ENCODE measurements at places on chromosomes 2 and 18. TPM values are rescaled to one million over a fixed set of nuclear protein-coding genes. Genes with fewer than 3 reads are reported as not detected.

Gene GALNT13
- polyA plus RNA-seq = not detected

Gene GPR39
- polyA plus RNA-seq = not detected

Gene ERFE
- polyA plus RNA-seq = not detected

Gene ARHGAP15
- polyA plus RNA-seq = 311 TPM

Gene RTP5
- not detected for polyA plus RNA-seq

Gene CXCR1
- polyA plus RNA-seq = 0.20 TPM

Gene CD8B2
- not detected for polyA plus RNA-seq

Gene DES
- not detected for polyA plus RNA-seq

Gene GPR45
- polyA plus RNA-seq = 0.26 TPM

Gene CIB4
- polyA plus RNA-seq = not detected

GRCh38 chr18:74132201-74132600 is 15.4 kb downstream of the FBXO15 start:
- no peaks in the 10 kb centered on the region for H3K4me1 ChIP-seq
- H3K27ac ChIP-seq = no peak overlapping the region
- DNase-seq = no peak

DNA sequence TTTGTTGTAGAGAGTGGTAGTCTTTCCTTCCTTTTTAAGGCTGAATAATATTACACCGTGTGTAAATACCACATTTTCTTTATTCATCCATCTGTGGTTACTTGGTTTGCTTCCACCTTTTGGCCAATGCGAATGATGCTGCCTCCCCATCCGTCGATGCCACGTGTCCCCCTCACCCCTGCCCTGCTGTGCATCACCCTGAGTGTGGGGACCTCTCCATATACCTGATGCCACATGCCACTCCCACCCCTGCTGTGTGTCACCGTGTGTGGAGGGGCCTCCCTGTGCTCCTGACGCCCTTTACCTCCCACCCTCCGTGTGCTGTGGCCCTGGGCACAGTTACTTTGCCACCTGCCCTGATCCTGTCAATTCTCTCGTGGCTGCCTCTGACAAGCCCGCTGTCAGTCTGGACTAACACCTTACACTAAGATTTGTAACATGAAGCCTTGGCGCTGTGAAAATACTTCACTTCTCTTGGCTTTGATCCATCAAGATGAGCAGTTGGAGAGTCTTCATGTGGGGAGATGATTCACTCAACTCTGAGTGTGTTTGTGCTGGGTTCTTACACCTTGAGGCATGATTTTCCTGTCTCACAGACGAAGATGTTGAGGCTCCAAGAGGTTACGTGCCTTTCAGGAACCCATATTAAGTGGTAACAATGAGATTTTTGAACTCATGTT is 234.0 kb downstream of the ZNF407 start:
- no peak overlapping the region for H3K4me3 ChIP-seq
- no peaks in the 10 kb centered on the region for H3K4me1 ChIP-seq
- no peak for DNase-seq
- no peak overlapping the region for H3K27ac ChIP-seq

- no peaks in the 10 kb centered on the region for H3K27me3 ChIP-seq
- H3K4me3 ChIP-seq = no peak overlapping the region
- no peak overlapping the region for H3K27ac ChIP-seq
These were observed 214.8 kb downstream of the ATAD2B start for GRCh38 chr2:23711979-23712755.

- H3K4me1 ChIP-seq = peaks cover 37% of the 10 kb centered on the region
- H3K36me3 ChIP-seq = no peaks in the 10 kb centered on the region
- peak; percentile 40 for DNase-seq
- H3K4me3 ChIP-seq = no peak overlapping the region
- H3K27ac ChIP-seq = peak overlapping the region; percentile 27
These were observed 2.6 kb downstream of the TRAK2 start for GRCh38 chr2:201448701-201449100.

DNA sequence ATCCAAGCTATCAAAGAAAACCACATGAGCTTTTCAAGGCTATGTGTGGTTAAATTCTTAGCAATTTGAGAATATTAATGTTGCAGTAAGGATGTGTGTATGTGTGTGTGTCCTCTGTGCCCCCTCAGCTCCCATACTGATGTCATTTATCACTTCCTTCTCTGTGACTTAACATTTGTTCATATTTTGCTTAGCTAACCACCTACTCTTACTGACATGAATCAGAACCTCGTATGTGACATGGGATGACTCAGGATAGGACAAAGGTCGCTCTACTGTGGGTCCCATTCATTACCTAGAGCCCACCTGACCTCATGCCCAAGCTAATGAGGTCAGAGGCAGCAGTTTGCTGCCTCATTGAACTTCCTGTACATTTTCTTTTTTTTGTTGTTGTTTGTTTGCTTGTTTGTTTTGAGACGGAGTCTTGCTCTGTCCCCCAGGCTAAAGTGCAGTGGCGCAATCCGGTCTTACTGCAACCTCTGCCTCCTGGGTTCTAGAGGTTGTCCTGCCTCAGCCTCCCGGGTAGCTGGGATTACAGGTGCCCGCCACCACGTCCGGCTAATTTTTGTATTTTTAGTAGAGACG is 36.3 kb downstream of the MOGAT1 start:
- H3K4me3 ChIP-seq = no peak overlapping the region
- no peaks in the 10 kb centered on the region for H3K4me1 ChIP-seq
- no peak for DNase-seq
- H3K27me3 ChIP-seq = no peaks in the 10 kb centered on the region

- no peak overlapping the region for H3K27ac ChIP-seq
- no peaks in the 10 kb centered on the region for H3K36me3 ChIP-seq
- no peak for DNase-seq
- H3K27me3 ChIP-seq = no peaks in the 10 kb centered on the region
- no peaks in the 10 kb centered on the region for H3K4me1 ChIP-seq
- no peak overlapping the region for H3K4me3 ChIP-seq
These were observed 432.7 kb upstream of the RAB12 start for GRCh38 chr18:8176554-8176953.

DNA sequence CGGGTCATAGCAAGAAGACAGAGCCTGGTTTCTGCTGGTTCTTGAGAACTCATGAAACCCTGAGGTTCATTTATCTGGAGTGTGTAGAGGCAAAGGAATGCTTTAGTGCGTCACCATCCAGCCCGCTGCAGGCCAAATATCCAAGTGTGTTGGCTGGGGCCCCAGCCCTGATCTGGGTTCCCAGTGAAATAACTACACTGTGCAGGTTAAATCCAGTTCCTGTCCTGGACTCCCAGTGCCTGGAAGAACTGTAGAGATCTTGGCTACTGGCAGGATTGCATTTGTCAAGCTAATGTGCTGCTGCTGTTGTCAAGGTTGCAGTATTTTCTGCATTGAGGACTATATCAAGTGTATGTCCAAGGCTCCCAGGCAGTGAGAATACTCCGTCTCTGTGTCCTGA is 89.9 kb downstream of the MAPK4 start:
- H3K4me1 ChIP-seq = no peaks in the 10 kb centered on the region
- H3K36me3 ChIP-seq = no peaks in the 10 kb centered on the region
- H3K27ac ChIP-seq = no peak overlapping the region
- DNase-seq = no peak
- H3K4me3 ChIP-seq = no peak overlapping the region
- H3K27me3 ChIP-seq = no peaks in the 10 kb centered on the region

DNA sequence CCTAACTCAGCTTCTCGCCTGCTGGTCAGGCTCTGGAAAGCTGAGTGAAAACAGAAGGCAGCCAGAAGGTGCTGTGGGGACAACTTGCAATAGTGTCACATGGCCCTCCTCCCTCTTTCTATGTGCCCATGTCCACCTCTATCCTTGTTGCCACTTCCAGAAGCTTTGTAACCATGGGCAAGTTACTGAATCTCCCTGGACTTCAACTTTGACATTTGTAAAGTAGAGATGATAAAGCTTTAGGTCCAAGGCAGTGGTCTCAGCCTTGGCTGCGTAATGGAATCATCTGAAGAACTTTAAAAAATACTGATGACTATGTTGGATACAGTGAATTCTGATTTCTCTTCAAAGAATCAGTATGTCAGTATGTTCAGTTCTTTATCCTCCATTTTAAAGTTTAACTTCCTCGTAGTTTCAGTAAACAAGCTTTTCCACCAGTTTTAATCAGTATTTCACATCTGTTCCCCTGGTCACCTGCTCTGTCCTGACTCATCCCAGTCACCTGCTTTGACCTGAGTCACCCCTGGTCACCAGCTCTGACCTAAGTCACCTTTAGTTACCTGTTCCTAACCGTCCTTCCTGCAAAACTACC is 245.2 kb upstream of the STON1 start:
- no peaks in the 10 kb centered on the region for H3K27me3 ChIP-seq
- no peaks in the 10 kb centered on the region for H3K36me3 ChIP-seq
- H3K4me3 ChIP-seq = no peak overlapping the region
- no peaks in the 10 kb centered on the region for H3K4me1 ChIP-seq

GRCh38 chr2:36597532-36598377 is at the start of gene FEZ2:
FEZ2 (minus strand) TSS chr2:36598168; CDS start chr2:36598142, 26 bp downstream.
- H3K27ac ChIP-seq = peak within 1 kb of the TSS; percentile 60
- peak within 1 kb of the TSS; percentile 63 for H3K4me3 ChIP-seq
- H3K4me1 ChIP-seq = peaks cover 9% of the 10 kb centered on the region
- DNase-seq = peak; percentile 44
- H3K36me3 ChIP-seq = no peaks in the 10 kb centered on the region

GRCh38 chr2:158405341-158405740 is 51.2 kb downstream of the CCDC148 start:
- H3K27me3 ChIP-seq = no peaks in the 10 kb centered on the region
- no peak for DNase-seq
- no peaks in the 10 kb centered on the region for H3K36me3 ChIP-seq
- H3K4me3 ChIP-seq = no peak overlapping the region
- no peak overlapping the region for H3K27ac ChIP-seq
- H3K4me1 ChIP-seq = no peaks in the 10 kb centered on the region

DNA sequence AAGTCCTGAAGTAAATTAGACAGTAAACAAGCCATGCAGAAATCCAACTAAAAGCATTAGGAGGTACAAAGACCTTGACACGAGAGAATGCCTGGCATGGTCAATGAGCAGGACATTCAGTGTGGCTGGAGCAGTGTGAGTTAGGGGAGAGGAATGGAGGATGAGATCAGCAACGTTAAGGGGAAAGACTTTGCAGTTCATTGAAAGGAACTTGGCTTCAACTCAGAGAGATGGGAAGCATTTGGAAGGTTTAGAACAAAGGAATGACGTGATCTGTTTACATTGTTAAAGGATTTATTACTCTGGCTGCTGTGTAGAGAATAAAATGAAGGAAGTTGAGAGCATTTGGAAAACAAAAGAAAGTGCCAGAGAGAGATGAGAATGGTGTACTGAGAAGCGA is 621.3 kb downstream of the XIRP2 start:
- no peaks in the 10 kb centered on the region for H3K27me3 ChIP-seq
- no peaks in the 10 kb centered on the region for H3K4me1 ChIP-seq
- H3K4me3 ChIP-seq = no peak overlapping the region
- H3K27ac ChIP-seq = no peak overlapping the region

GRCh38 chr18:48955830-48956261 is 5.1 kb upstream of the SMAD7 start:
- H3K27ac ChIP-seq = no peak overlapping the region
- peaks cover 10% of the 10 kb centered on the region for H3K4me1 ChIP-seq

- H3K4me3 ChIP-seq = no peak overlapping the region
- H3K27me3 ChIP-seq = no peaks in the 10 kb centered on the region
- no peak for DNase-seq
- H3K36me3 ChIP-seq = no peaks in the 10 kb centered on the region
- H3K4me1 ChIP-seq = no peaks in the 10 kb centered on the region
- no peak overlapping the region for H3K27ac ChIP-seq
These were observed 36.6 kb upstream of the ID2 start for GRCh38 chr2:8645176-8645831.

DNA sequence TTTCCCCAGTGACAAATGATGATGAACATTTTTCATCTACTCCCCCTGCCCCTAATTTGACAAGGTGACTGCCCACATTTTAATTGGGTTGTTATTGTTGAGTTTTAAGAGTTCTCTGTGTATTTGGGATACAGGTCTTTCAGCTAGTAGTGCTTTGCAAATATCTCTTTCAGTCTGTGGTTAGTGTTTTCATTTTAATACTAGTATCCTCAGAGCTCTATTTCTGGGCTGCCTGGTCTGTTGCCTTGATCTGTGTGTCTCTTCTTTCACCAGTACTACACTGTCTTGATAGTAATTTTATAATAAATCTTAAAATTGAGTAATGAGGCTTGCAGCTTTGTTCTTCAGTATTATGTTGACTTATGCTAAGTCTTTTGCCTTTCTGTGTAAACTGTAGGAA is 19.7 kb downstream of the EIF5B start:
- no peak for DNase-seq
- H3K27ac ChIP-seq = no peak overlapping the region
- H3K4me3 ChIP-seq = no peak overlapping the region
- peaks cover 4% of the 10 kb centered on the region for H3K36me3 ChIP-seq
- no peaks in the 10 kb centered on the region for H3K27me3 ChIP-seq
- H3K4me1 ChIP-seq = no peaks in the 10 kb centered on the region

GRCh38 chr2:231708773-231709635 is 679 bp downstream of the PTMA start:
- no peaks in the 10 kb centered on the region for H3K27me3 ChIP-seq
- peaks cover 45% of the 10 kb centered on the region for H3K36me3 ChIP-seq
- peak overlapping the region; percentile 95 for H3K27ac ChIP-seq
- H3K4me1 ChIP-seq = peaks cover 34% of the 10 kb centered on the region
- peak; percentile 76 for DNase-seq

GRCh38 chr18:45910405-45911023 is 56.6 kb downstream of the EPG5 start:
- no peaks in the 10 kb centered on the region for H3K27me3 ChIP-seq
- no peaks in the 10 kb centered on the region for H3K4me1 ChIP-seq
- no peak overlapping the region for H3K27ac ChIP-seq
- peaks cover 85% of the 10 kb centered on the region for H3K36me3 ChIP-seq
- DNase-seq = peak; percentile 29

- DNase-seq = no peak
- H3K27ac ChIP-seq = no peak overlapping the region
- H3K4me3 ChIP-seq = no peak overlapping the region
- no peaks in the 10 kb centered on the region for H3K36me3 ChIP-seq
These were observed 131.7 kb downstream of the SETBP1 start for GRCh38 chr18:44812426-44812825.

DNA sequence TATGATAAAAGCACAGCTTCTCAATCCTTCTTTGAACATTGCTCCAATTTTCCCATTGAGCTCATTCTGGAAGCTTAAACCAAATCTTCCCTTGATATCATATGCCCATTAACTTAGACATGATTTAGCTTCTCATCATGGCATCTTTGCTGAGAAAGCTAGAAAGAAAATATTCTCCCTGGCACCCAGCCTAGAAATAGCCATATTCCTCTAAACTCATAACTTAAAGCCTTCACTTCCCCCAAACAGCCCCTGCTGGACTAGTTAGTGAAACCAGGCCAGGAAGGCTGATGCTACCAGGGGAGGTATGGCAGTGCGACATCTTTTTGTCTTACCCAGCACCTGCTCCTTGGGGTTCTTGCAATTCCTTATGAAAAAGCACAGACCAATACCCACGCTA is 4.3 kb downstream of the AAK1 start:
- peak overlapping the region; percentile 80 for H3K4me3 ChIP-seq
- H3K4me1 ChIP-seq = peaks cover 31% of the 10 kb centered on the region
- no peaks in the 10 kb centered on the region for H3K36me3 ChIP-seq
- DNase-seq = no peak
- no peaks in the 10 kb centered on the region for H3K27me3 ChIP-seq

Measured in naive thymus-derived CD4-positive, alpha-beta T cell (primary cell).